ENCODE measurements at places on chromosomes 6 and 20.

GRCh38 chr6:157058574-157058973 is 264.7 kb downstream of the TMEM242 start:
- DNase-seq = no peak

- DNase-seq = peak; percentile 98
Observed at GRCh38 chr6:43926634-43927531, 156.9 kb downstream of the VEGFA start.

DNA sequence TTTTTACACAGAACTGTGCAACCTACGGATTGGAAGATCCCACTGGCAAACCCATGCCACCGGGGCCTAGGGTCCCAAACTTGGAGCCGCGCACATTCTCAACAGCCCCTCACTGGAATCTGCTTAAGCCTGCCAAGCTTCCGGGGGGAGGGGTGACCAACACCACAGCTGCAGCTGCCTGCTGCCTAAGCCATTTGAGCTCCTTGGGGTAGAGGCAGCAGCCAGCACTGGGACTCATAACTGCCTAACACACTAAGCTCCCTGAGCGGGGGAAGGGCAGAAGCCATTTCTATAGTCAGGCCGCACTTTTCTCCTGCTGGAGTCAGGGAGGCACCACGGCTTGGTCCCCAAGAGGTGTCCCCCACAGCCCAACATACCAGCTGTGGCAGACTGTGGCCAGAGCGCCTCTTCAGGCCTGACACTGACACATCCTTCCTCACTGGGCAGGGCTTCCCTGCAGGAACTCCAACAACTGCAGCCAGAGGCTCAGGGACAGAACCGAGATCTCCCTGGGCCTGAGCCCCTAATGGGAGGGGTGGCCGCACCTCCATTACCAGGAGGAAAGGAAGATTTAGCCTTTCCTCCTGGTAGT is 270.3 kb upstream of the ECI2 start:
- DNase-seq = no peak

DNA sequence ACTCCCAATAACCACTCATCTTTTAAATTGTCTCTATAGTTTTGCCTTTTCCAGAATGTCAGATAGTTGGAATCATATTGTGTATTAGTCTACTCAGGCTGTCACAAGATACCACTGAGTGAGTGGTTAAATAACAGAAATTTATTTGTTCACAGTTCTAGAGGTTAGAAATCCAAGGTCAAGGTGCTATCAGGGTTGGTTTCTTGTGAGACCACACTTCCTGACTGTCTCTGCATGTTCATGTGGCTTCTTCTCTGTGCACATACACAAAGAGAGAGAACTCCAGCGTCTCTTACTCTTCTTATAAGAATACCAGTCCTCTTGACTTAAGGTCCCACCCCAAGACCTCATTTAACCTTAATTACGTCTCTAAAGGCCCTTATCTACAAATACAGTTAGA is 23.9 kb upstream of the PRSS35 start:
- no peak for DNase-seq

DNA sequence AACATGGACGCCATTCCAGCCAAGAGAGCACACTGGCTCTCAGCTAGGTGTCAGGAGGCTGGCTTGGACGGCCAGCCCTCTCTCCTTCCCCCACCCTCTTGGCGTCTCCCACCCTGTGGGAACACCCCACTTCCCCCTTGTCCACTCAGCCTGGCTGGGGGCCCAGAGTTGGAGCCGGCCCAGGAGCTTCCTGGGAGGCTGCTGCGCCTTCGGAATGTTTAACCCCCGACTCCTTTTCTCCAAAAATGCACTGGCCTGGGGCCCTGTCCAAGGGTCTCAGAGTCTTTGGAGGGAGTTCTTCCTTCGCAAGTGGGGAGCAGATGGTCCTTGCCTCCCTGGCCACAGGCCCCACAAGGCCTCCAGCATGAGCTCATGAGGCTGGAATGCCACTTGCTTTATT is 4.1 kb downstream of the ADAM33 start:
- no peak for DNase-seq

DNA sequence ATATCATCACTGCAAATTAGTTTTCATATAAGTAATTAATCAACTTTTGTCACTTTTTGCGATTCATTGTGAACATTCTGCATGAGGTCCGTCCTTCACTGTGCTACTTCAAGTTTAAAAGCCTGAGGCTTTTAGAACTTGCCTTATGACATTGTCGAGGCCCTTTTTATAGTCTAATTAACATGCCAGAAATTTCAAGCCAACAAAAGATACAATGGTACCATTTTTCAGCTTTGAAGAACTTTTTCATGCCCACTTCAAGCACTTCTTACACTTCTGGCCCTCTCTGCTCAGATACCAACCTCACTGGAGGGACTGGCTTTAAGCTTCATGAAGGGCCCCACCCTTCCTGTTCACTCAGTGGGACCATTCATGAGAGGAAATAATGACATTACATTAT is 323.1 kb downstream of the TPBG start:
- no peak for DNase-seq

DNA sequence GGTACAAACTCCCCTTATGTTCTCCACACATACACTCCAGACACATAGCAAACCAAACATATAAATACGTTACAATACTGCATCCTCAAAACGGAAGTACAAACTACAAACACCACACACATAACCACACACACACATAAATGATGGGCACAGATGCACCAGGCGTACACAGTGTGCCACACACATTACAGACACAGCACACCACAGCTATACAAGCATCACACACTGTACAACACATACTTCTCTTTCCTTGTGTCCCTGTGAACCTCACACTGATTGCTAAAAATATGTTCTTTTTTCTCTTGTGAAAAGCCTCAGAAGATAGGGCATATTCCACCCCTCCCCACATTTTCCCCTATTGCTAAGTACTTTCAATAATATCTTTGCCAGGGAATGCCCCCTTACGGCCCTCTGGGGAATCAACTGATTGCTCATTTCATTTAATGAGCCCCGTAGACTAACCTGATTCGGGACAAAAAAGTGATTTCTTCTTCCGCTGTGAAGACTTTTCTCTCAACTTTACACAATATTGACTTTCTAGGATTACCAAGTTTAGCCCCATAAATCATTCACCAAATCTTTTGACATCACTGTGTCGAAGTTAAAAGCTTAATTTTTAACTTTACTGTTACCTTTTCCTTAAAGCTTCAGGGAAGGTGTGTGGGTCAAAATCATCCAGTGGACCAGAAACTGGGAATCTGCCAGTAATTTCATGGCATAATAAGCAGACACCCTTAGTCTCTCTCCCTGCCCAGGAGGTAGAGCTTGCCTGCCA is at the start of gene SLC17A1:
Gene SLC17A1 (minus strand): TSS at position 521 of the 775 bp plus-strand sequence. CDS start 1,495 bp downstream, outside the sequence.
- no peak for DNase-seq
